ENCODE measurements at places on chromosomes 4 and X. TPM values are rescaled to one million over a fixed set of nuclear protein-coding genes. Genes with fewer than 3 reads are reported as not detected.
A peak's percentile ranks its signal among the peaks of the same experiment; 100 is the strongest.

The TCEAL2 gene
- 0.59 TPM for total RNA-seq

DNA sequence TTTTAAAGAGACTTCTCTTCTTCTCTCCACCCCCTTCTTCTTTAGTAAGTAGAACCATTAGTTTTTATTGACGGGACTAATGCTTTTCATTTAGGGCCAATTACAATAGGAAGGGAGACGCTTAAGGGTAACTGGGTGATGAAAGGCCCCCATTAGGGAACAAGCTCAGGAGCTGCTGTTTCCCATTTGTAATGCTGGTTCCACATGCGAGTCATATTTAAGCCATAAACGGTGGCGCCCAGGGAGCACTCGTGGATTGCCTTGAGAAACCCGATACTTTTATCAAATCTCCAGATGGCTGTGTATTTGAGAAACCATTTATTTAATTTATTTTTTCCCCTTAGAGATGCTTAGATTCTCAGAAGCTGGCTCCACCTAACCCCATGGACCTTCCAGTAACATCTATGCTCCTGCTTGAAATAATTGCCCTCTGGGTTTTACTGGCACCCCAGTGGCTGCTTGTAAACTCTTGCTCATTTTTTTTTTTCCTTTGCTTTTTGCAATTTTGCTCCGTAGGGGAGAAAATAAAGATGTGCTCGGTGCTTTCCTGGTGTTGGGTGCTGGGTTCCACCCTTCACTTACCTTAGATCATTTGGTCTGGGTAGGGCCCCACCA, 124.2 kb upstream of the MSX1 start:
- H3K27me3 ChIP-seq, result no peaks in the 10 kb centered on the region
- no peak for DNase-seq
- no peaks in the 10 kb centered on the region for H3K4me1 ChIP-seq

GRCh38 chr4:170109586-170110284, 20.0 kb upstream of the AADAT start:
- H3K4me1 ChIP-seq, result no peaks in the 10 kb centered on the region
- H3K27ac ChIP-seq, result no peak overlapping the region
- no peak for DNase-seq
- H3K4me3 ChIP-seq, result no peak overlapping the region
- peaks cover 3% of the 10 kb centered on the region for H3K27me3 ChIP-seq
- H3K36me3 ChIP-seq, result no peaks in the 10 kb centered on the region

- H3K27ac ChIP-seq, result no peak overlapping the region
- H3K36me3 ChIP-seq, result no peaks in the 10 kb centered on the region
- no peak overlapping the region for H3K4me3 ChIP-seq
- H3K27me3 ChIP-seq, result no peaks in the 10 kb centered on the region
- H3K4me1 ChIP-seq, result no peaks in the 10 kb centered on the region
Measured at GRCh38 chr4:54904953-54905352, 220.4 kb downstream of the KDR start.

DNA sequence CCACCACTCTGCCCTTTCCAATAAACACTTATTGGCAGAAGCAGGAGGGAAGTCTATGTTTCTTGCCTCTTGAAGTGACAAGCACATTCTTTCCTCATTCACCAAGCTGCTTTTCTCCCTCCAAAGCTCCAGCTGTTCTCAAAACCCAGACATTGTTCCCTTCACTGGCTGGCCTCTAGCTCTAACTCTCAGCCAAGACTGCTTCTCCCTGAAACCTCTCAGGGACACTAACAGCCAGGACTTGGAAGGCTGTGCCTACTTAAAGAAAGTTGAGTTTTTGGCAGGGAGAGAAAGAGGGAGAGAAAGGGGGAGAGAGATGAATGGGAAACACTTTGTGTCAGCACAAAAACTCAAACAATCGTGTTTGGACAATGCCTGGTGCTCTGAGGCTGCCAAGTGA, 99.5 kb downstream of the COX18 start:
- H3K27ac ChIP-seq, result no peak overlapping the region
- no peak for DNase-seq
- no peaks in the 10 kb centered on the region for H3K4me1 ChIP-seq
- no peaks in the 10 kb centered on the region for H3K36me3 ChIP-seq
- H3K27me3 ChIP-seq, result no peaks in the 10 kb centered on the region
- no peak overlapping the region for H3K4me3 ChIP-seq

- peak; percentile 30 for DNase-seq
- H3K4me3 ChIP-seq, result peak overlapping the region; percentile 79
- H3K4me1 ChIP-seq, result peaks cover 2% of the 10 kb centered on the region
- H3K27me3 ChIP-seq, result peaks cover 2% of the 10 kb centered on the region
Measured at GRCh38 chrX:109537324-109537665, 651 bp downstream of the NXT2 start.

The CYP4V2 gene
- 12.8 TPM for total RNA-seq
